ENCODE measurements at places on chromosomes 16 and 17.
A peak's percentile ranks its signal among the peaks of the same experiment; 100 is the strongest.

DNA sequence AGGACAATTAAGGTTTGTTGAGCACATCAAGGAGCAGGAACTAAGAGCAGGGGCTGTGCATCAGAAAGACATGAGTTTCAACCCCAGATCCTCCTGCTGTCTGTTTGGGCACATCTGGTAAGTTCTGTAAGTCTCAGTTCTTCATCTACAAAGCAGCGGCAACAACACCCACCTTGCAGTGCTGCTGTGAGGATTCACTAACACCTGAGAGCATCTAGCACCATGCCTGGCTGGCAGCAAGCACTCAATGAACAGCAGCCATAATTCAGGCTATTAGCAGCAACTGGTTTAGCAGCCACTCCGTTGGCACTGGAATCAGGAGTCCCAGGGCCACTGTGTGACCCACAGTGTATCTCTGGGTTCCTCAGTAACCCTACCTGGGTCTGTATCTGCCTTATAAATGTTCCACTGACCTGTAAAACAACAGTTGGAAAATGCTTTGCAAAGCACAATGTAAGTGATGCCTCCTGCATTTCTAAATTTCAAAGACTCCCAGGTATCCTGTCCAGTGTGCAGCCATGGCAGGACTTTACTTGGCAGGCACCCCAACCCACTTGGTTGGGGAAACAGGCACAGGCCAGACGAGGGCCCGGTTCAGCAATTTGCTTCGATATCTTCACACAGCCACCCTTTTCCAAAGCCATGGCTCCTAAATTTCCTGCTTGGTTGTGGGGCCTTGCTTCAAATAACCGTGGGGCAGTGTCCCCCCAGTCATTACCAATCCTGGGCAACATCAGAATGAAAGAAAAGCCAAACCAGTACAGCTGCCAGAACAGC lies 4.2 kb downstream of the ST3GAL2 start:
- no peak for DNase-seq

DNA sequence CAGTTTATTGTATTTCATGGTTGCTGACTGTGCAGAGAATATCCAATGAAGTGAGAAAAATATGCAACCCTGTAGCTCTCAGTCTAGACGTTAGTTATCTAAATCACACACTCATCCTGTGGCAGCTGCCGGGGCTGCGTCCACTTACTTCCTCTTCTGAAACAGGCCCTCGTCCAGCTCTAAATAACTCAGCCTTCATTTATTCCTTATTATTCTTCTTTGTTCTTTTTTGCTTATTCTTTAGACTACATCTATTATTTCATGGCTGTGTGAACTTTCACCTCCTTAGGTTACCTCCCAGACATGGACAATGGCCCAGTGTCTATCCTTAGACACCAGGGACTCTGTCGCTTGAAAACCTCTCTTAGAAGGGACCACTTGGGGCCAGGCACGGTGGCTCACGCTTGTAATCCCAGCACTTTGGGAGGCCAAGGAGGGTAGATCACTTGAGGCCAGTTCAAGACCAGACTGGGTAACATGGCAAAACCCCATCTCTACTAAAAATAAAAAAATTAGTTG lies 3.4 kb upstream of the THUMPD1 start:
- no peak for DNase-seq

DNA sequence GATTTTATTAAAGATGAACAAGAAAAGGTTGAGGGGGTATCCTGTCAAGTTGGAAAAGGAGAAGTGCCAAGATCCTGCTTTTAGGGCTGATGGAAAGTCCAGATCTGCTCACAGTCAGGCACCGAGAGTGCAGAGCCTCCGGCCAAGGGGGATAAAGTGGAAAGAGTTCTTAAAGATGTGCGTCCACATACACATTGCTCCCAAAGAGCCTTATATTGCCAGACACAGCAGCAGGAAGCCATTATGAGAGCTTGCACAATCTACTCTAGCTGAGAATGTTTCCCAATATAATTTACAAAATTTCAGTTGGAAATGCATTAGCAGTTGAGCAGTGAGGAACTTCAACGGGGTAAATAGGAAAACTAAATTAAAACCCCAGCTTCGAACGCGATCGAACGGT lies 95.6 kb downstream of the SALL1 start:
- DNase-seq, result no peak

GRCh38 chr17:37026531-37026869 lies 77.7 kb downstream of the AATF start:
- DNase-seq, result no peak

GRCh38 chr17:43832976-43833829 lies at the start of gene MPP3:
Gene MPP3 (minus strand): TSS chr17:43833146. CDS start chr17:43831906, 1,240 bp downstream.
- peak; percentile 25 for DNase-seq

GRCh38 chr17:18246880-18247612 lies 11.5 kb downstream of the FLII start:
- peak; percentile 48 for DNase-seq

GRCh38 chr17:69864462-69864861 lies 210.6 kb upstream of the KCNJ16 start:
- no peak for DNase-seq

DNA sequence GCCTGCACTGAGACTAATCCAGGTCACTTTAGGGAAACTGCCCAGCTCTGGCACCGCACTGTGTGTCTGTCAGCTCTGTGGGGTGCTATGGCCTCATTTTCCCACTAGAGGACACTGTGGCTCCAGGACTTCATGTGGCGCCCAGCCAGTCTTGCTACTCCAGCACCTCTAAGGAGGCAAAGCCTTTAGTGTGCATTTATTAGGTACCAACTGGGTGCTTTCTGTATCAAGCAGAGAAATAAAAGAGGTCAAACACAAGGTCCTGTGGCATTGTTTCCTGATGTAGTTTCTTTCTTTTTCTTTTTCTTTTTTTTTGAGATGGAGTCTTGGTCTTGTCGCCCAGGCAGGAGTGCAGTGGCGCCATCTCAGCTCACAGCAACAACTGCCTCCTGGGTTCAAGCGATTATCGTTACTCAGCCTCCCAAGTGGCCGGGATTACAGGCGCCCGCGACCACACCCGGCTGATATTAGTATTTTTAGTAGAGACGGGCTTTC lies 12.5 kb upstream of the RHBDL3 start:
- peak; percentile 69 for DNase-seq

GRCh38 chr17:74843352-74843627 lies 16.4 kb downstream of the GRIN2C start:
- DNase-seq, result no peak

DNA sequence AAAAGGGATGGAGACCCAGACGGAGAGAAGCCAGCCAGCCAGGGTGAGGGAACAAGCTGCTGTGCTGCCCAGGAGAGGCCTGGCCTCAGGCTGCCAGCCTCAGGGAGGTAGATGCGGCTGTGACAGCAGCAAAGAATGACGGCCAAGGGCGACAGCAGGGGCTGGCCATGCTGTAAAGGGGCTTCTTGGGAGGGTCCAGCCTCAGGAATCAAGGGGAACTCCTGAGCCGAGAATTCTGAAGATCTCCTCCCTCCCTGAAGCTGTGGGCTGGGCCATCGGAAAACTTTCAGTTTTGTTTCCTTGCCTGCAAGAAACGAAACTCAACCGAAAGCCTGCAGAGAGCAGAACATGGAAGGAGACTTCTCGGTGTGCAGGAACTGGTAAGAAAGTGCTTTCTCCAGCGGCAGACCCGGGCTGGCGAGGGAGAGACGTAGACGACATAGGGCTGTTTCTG lies at the start of gene XAF1:
Gene XAF1, plus strand, starts transcription at position 316 of the 454 bp plus-strand sequence. Its CDS starts 33 bp downstream, at position 349.
- DNase-seq, result peak; percentile 47

- DNase-seq, result no peak
Observed at GRCh38 chr17:2959371-2960130, 103.9 kb downstream of the OR1D5 start.

DNA sequence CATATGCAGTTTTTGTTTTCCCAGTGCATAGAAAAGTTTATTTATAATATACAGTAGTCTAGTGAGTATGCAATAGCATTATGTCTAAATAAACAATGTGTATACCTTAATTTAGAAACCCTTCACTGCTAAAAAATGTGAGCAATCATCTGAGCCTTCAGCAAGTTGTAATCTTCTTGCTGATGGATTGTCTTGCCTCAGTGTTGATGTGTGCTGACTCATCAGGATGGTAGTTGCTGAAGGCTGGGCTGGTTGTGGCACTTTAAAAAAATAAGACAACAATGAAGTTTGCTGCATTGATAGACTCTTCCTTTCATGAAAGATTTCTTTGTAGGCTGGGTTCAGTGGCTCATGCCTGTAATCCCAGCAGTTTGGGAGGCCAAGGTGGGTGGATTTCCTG lies 13.9 kb upstream of the CAPNS2 start:
- no peak for DNase-seq

Data from CD4-positive, alpha-beta T cell treated with Interleukin-4 for 1 hour (primary cell).